Stimulated activated CD4-positive, alpha-beta T cell treated with anti-CD3 and anti-CD28 coated beads, Interleukin-15, amount 100 ng/mL, for 1 hour (primary cell): ENCODE measurements at places on chromosomes 1 and 21.

DNA sequence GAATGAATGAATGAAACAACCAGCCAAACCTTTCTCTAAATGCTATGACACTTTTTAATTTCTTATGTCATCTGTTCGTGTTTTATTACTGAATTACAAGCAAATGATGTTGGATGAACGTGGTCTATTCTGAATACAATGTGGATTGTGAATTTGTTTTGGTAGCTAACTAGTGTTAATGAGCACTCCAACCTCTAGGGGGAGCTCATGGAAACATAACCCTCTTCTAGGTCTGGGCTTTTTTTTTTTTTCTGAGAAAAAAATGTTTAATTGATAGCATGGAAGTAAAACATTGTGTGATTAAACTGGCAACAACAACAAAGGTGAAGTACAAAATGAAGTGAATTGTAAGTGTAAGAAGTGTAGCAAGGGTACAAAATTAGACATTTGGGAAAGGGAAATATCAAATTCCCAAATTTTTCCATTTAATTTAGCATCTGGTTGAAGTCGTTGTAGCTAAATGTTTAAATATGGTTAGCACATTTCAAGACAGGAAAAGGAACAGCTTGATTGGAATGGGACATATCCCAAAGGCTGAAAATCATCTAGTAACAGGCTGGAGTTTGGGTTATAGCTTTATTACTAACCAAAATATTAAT lies 42.6 kb upstream of the PTGS2 start:
- no peak for DNase-seq

DNA sequence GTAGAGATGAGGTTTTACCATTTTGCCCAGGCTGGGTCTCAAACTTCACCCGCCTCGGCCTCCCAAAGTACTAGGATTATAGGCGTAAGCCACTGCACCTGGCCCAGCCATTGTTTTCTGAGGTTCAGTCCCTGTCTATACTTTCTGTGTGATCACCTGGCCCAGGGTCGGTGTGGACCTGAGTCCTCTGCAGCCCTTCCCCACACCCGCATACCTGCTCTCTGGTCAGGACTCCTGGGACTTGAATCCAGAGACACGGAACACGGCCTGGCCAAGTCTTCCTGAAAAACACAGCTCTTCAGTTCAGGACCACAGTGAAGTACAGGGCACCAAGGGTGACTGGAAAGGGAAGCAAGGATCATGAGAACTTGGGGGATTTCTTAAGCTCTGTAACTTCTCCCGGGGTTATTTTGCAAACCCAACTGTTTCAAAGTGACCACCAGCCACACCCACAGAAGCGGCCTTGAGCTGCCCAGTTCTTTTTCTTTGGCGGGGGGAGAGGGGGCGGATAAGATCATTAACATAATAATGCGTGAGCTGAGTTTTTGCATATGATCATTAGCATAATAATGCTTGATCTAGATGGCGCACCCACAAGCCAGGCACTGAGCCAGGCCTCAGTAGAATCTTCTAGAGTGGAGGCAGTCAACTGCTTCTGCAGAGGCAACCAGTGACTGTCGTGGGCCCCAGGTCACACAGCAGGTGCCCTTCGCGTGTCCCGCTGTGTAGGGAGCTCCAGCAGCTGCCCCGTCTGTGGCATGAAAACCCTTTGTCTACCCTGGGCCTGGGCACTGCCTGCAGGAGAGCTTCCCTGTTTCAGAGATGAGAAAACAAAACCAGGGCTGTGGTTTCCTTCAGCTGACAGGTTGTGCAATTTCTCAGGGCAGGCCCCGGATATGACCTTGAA lies 1.7 kb upstream of the NADK start:
- DNase-seq: no peak

- no peak for DNase-seq
Measured at GRCh38 chr1:147842578-147842977, 60.0 kb upstream of the GJA8 start.

DNA sequence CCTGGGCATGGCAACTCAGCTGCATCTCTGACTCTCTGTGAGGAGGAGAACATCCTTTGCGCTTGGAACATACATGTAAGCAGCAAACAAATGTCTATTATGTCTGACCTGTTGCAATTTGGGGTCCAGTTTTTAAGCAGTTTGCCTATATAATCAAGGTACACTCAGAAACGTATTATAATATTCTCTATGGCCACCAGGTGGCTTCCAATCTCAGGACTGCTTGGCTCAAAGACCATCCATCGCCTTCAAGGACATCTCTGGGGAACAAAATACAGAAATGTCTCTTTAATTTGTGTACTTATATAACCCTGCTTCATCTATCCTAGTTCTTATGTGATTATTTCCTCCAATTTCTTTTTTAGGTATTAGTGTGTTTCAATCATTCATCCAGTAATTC lies 227.2 kb downstream of the OLFM3 start:
- no peak for DNase-seq

DNA sequence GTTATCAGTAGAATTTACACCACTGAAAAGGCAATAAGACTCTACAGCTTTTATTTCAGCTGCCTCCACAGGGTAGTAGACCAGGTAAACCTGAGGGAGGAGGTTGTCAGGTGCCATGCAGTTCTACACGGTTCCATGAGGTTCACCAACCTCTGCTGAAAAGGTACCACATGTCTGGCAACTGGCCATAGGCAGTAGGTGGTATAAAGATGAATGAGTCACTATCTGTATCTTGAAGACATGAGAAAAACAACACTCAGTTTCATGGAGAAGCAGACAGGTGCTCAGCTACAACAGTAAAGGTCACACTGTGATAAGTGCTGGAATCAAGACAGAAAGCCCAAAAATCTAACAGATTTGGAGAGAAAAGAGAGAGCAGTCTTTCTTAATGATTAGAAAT lies 145.4 kb downstream of the PTGER3 start:
- DNase-seq: no peak

DNA sequence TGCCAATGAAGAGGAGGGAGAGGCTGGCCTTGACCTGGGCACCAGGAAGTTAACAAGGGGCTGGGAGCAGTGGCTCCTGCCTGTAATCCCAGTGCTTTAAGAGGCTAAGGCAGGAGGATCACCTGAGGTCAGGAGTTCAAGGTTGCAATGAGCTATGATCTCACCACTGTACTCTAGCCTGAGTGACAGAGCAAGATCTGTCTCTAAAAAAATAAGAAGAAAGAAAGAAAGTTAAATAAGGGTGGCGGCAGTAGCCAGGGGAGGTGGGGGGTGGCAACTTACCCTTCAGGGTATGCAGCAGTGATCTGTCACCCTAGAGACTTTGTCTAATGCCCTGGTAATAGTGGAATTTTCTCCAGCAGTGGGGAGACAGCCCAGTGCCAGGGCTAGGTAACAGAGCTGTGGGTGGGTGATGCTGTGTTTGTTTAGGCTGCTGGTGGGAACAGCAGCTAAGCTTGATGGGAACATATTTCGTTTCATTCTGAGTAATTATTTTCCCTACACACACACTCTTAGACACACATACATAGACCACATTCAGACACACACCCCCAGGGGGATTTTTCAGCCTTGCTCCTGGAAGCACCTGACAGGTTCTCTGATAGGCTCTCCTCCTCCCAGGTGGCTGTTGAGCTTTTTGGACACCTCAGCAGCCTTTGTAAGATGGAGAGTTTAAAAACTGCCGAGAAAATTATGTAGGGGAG lies 11.3 kb upstream of the SYT6 start:
- no peak for DNase-seq

DNA sequence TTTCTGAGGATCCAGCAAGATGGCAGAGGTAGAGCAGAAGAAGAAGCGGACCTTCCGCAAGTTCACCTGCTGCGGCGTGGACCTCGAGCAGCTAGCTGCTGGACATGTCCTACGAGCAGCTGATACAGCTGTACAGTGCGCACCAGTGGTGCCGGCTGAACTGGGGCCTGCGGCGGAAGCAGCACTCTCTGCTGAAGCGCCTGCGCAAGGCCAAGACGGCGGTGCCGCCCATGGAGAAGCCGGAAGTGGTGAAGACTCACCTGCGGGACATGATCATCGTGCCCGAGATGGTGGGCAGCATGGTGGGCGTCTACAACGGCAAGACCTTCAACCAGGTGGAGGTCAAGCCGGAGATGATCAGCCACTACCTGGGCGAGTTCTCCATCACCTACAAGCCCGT lies 125.8 kb downstream of the LRIG2 start:
- DNase-seq: no peak

- no peak for DNase-seq
Measured at GRCh38 chr1:203025686-203026030, 633 bp upstream of the PPFIA4 start.
